Naive thymus-derived CD4-positive, alpha-beta T cell (primary cell): ENCODE measurements at places on chromosomes 16 and 17.

GRCh38 chr17:64546716-64547115 is 39.9 kb downstream of the CEP95 start:
- no peaks in the 10 kb centered on the region for H3K27me3 ChIP-seq
- no peak for DNase-seq
- no peak overlapping the region for H3K27ac ChIP-seq
- no peak overlapping the region for H3K4me3 ChIP-seq
- no peaks in the 10 kb centered on the region for H3K4me1 ChIP-seq

DNA sequence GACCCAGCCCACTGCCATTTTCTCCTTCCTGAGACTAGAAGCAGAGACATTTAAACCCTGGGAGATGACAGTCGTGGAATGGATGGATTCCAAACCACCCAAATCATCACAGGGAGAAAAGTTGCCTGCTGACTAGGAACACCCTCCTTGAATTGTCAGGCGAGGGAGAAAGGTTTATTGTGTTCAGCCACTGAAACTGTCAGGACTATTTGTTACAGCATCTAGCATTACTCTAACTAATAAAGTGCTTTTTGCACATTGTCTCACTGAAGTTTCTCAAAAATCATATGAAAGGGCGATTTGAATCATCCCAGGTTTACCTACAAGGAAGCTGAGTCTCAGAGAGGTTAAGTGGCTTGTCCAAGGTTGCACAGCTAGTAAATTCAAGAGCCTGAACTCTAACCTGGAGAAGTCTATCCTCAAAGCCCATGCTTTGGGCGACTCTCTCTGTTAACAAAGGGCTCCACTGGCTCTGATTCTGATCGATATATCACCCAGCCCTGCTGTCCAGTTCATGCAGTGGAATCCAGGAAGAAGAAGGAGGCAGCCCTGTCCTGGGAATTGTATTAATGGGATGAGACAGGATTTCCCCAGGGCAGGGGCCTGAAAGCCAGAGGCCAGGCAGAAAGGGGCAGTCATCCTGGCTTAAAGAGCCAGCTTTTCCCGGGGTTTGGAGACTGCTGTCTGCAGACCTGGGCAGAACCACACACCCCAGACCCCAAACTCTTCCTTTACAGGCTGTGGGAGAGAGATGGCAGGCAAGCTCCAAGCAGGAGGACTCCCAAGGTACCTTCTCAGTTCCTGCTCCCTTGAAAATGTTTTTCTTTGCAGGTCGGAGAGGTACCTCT is 37.5 kb downstream of the IRX3 start:
- no peaks in the 10 kb centered on the region for H3K4me1 ChIP-seq
- no peak overlapping the region for H3K4me3 ChIP-seq
- H3K36me3 ChIP-seq = no peaks in the 10 kb centered on the region
- no peak overlapping the region for H3K27ac ChIP-seq
- no peaks in the 10 kb centered on the region for H3K27me3 ChIP-seq

GRCh38 chr17:57747221-57748017 is 2.3 kb upstream of the CCDC182 start:
- peak; percentile 52 for DNase-seq
- H3K4me3 ChIP-seq = no peak overlapping the region
- no peak overlapping the region for H3K27ac ChIP-seq
- H3K4me1 ChIP-seq = no peaks in the 10 kb centered on the region

- peaks cover 4% of the 10 kb centered on the region for H3K36me3 ChIP-seq
- DNase-seq = no peak
- H3K4me3 ChIP-seq = no peak overlapping the region
These were observed 116.9 kb upstream of the CACNG3 start for GRCh38 chr16:24139282-24139681.

DNA sequence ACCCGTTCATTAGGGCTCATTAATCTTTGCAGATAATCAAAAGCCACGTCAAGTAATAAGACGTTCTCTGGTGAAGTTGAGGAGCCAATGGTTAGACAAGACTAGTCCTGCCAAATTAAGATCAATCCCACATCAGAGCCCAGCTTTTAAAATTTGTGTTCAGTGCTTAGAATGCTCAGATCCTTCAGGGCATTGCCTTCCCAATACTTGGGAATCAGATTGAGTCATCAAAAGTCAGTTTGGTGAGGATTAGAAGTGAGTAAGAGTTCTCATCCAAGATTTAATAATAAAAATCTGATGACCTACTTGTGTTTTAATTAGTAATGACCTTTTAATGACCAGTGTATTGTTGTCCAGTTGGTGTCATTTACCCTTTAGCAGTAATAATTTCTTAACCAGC is 19.8 kb downstream of the MAP2K4 start:
- H3K27ac ChIP-seq = no peak overlapping the region
- H3K27me3 ChIP-seq = no peaks in the 10 kb centered on the region

DNA sequence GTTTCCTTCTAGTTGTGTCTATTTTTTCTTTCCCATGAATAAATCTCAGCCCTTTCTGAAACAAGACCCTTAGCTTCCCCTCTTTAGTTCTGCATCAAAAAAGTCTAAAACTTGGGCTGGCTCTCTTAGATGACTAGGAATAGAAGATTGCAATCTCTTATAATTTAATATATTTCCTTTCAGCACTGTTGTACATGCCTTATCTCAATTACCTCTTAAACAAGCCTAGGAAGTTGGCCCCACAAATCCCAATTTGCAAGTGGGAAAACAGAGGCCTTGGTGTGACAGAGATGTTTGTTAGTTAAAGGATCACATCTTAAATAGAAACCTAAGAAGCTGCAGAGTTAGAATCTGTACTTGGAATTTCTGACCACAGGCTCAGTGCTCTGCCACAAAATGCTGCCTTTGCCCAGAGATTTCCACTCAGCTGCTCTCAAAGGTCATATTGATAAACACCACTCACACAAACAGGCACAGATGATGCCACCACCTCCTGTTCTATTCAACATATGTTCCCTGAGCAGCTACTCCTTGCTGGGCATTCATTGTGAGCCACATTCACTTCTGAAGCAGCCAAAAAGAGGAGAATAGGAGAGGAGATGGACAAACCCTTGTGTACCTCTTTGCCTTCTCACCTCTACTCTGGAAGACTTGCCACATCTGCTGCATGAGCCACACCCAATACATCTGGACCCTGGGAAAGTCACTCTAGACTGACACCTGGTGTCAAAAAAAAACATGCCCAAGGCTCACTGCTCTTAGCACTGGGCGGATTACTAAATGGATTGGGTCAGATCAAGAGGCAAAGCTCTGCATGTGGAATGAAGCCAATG is 5.5 kb downstream of the CCDC182 start:
- H3K4me3 ChIP-seq = no peak overlapping the region
- H3K4me1 ChIP-seq = peaks cover 7% of the 10 kb centered on the region
- H3K36me3 ChIP-seq = no peaks in the 10 kb centered on the region
- no peaks in the 10 kb centered on the region for H3K27me3 ChIP-seq

GRCh38 chr17:74569020-74570003 is 2.0 kb upstream of the CD300H start:
- no peak overlapping the region for H3K4me3 ChIP-seq
- no peak for DNase-seq
- no peaks in the 10 kb centered on the region for H3K27me3 ChIP-seq
- no peak overlapping the region for H3K27ac ChIP-seq

DNA sequence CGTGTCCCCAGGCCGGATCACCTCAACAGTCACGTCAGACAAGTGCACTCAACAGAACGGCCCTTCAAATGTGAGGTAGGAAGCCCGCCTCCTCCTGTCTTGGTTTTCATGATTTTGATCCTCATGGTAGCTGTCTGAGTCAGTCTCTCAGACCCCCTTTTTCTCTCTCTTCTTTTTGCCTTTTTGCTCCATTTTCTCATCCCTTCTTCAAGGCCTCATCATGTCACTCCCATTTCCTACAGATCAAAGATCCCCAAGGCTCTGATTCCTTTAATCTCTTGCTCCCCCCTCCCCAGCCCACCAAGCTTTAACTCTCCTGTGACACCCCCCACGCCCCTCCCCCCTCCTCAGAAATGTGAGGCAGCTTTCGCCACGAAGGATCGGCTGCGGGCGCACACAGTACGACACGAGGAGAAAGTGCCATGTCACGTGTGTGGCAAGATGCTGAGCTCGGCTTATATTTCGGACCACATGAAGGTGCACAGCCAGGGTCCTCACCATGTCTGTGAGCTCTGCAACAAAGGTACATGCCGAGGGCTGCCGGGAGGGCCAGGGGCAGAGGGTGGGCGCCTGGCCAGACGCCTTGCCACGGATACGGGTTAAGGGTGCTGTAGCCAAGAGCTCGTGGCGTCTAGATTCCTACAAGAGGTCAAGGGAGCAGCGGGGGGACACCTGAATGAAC is 2.0 kb downstream of the MAZ start:
- peaks cover 40% of the 10 kb centered on the region for H3K4me1 ChIP-seq
- H3K27me3 ChIP-seq = no peaks in the 10 kb centered on the region
- H3K27ac ChIP-seq = peak overlapping the region; percentile 79
- peak overlapping the region; percentile 54 for H3K4me3 ChIP-seq
- H3K36me3 ChIP-seq = peaks cover 8% of the 10 kb centered on the region
- DNase-seq = no peak

GRCh38 chr16:15605839-15606517 is 37.0 kb downstream of the MARF1 start:
- H3K36me3 ChIP-seq = peaks cover 99% of the 10 kb centered on the region
- no peaks in the 10 kb centered on the region for H3K27me3 ChIP-seq

DNA sequence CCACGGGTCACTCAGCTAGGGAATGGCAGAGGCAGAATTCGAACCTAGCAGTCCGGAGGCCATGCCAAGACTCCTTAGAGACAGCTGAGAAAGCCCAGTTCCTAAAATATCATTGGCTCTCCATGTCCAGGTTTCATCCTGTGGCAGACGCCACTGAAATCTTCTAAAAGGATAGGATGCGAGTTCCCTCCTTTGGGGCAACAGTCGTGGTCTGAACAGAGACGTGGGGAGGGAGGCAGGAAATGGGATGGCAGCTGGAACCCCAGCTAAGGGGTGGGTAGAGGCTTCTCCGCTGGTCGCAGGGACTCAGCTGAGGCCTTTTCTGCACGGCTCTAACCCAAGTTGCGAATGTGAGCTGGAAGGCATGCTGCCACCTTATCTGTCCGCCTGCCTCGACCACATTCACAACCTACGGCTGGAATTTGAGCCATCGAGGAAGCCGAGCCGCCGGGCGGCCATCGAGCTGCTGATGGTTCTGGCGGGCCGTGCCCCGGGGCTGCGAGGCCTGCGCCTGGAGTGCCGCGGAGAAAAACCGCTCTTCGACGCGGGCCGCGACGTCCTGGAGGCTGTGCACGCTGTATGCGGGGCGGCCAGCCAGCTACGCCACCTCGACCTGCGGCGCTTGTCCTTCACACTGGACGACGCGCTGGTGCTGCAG is 1.9 kb upstream of the HSF4 start:
- H3K27me3 ChIP-seq = peaks cover 30% of the 10 kb centered on the region
- H3K36me3 ChIP-seq = no peaks in the 10 kb centered on the region
- H3K4me3 ChIP-seq = peak overlapping the region; percentile 51
- H3K4me1 ChIP-seq = peaks cover 59% of the 10 kb centered on the region

GRCh38 chr16:31471875-31472708 is at the start of gene TGFB1I1:
TGFB1I1 (plus strand) TSS chr16:31472152; CDS start chr16:31472189, 37 bp downstream.
- peaks cover 10% of the 10 kb centered on the region for H3K4me1 ChIP-seq
- no peaks in the 10 kb centered on the region for H3K36me3 ChIP-seq
- H3K4me3 ChIP-seq = no peak within 1 kb of the TSS
- no peak within 1 kb of the TSS for H3K27ac ChIP-seq
- no peaks in the 10 kb centered on the region for H3K27me3 ChIP-seq

- no peaks in the 10 kb centered on the region for H3K36me3 ChIP-seq
- no peaks in the 10 kb centered on the region for H3K4me1 ChIP-seq
- H3K27me3 ChIP-seq = peaks cover 9% of the 10 kb centered on the region
- H3K4me3 ChIP-seq = no peak overlapping the region
- peak; percentile 26 for DNase-seq
These were observed 2.3 kb upstream of the SOX9 start for GRCh38 chr17:72118335-72119076.

DNA sequence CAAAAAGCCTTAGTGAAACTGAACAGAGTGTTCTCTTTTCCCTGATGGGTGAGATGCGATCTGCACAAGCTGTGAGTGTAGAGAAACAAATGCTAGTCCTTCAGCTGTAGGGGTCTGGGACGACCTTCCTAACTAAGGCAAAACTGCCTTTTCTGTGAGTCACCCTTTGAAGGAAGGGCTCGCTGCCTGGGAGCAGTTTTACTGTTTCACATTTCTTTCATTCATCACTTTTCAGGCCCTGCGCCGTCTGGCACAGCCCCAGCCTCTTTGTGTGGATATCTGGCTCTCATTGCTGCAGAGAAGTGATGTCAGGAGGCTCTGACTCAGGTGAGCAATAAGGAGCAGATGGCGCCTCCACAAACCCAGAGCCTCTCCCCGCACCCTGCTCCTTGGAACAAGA is 57.4 kb downstream of the HS3ST3A1 start:
- DNase-seq = no peak
- no peak overlapping the region for H3K4me3 ChIP-seq
- no peaks in the 10 kb centered on the region for H3K36me3 ChIP-seq
- no peaks in the 10 kb centered on the region for H3K4me1 ChIP-seq
- H3K27me3 ChIP-seq = no peaks in the 10 kb centered on the region

GRCh38 chr17:43737722-43738121 is 20.9 kb downstream of the SOST start:
- no peak overlapping the region for H3K4me3 ChIP-seq
- no peaks in the 10 kb centered on the region for H3K36me3 ChIP-seq
- H3K27ac ChIP-seq = no peak overlapping the region
- H3K4me1 ChIP-seq = no peaks in the 10 kb centered on the region

DNA sequence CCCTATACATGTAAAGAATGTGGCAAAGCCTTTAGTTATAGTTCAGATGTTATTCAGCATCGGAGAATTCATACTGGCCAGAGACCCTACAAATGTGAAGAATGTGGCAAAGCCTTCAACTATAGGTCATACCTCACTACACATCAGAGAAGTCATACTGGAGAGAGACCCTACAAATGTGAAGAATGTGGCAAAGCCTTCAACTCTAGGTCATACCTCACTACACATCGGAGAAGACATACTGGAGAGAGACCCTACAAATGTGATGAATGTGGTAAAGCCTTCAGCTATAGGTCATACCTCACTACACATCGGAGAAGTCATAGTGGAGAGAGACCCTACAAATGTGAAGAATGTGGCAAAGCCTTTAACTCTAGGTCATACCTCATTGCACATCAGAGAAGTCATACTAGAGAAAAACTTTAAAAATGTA is 42.5 kb downstream of the ZNF267 start:
- peaks cover 28% of the 10 kb centered on the region for H3K36me3 ChIP-seq
- H3K27me3 ChIP-seq = no peaks in the 10 kb centered on the region
- H3K4me3 ChIP-seq = peak overlapping the region; percentile 4

- H3K4me1 ChIP-seq = peaks cover 11% of the 10 kb centered on the region
- no peaks in the 10 kb centered on the region for H3K27me3 ChIP-seq
These were observed 4.9 kb upstream of the FZD2 start for GRCh38 chr17:44552361-44552760.

DNA sequence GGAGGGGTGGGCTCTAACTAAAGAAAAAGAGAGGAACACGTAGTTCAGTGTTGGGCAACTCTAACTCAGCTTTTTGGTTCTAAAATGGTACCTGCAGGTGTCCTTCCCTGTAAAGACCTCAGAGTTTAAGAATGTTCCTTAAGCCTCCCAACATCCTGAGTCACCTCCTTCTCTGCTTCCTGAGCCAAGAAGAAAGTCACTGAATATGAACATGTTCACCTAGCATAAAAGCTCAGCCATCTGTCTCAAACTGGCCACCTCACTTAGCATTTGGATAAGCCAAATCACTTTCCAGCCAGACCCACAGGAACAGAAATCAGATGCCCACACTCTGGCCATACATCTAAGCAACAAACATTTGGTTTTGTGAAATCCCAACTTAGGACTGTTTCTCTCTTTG is 3.7 kb downstream of the TMEM98 start:
- H3K4me1 ChIP-seq = no peaks in the 10 kb centered on the region
- no peak overlapping the region for H3K27ac ChIP-seq
- H3K27me3 ChIP-seq = peaks cover 13% of the 10 kb centered on the region
- H3K4me3 ChIP-seq = no peak overlapping the region
- H3K36me3 ChIP-seq = no peaks in the 10 kb centered on the region

GRCh38 chr16:25256695-25257469 is 763 bp downstream of the ZKSCAN2 start:
- peak overlapping the region; percentile 90 for H3K4me3 ChIP-seq
- H3K27ac ChIP-seq = peak overlapping the region; percentile 93
- no peaks in the 10 kb centered on the region for H3K36me3 ChIP-seq
- no peak for DNase-seq
